ENCODE measurements at places on chromosomes 3 and 15.
A peak's percentile ranks its signal among the peaks of the same experiment; 100 is the strongest.

GRCh38 chr3:163450698-163451097, 1627.6 kb downstream of the SI start:
- H3K36me3 ChIP-seq: no peaks in the 10 kb centered on the region
- no peak overlapping the region for H3K27ac ChIP-seq
- H3K27me3 ChIP-seq: no peaks in the 10 kb centered on the region
- no peaks in the 10 kb centered on the region for H3K4me1 ChIP-seq

GRCh38 chr3:14425581-14426304, 23.3 kb downstream of the SLC6A6 start:
- no peak overlapping the region for H3K4me3 ChIP-seq
- no peaks in the 10 kb centered on the region for H3K36me3 ChIP-seq
- H3K27me3 ChIP-seq: no peaks in the 10 kb centered on the region
- H3K27ac ChIP-seq: peak overlapping the region; percentile 61
- DNase-seq: peak; percentile 80
- peaks cover 80% of the 10 kb centered on the region for H3K4me1 ChIP-seq

- H3K36me3 ChIP-seq: no peaks in the 10 kb centered on the region
- peaks cover 29% of the 10 kb centered on the region for H3K4me1 ChIP-seq
- H3K27me3 ChIP-seq: no peaks in the 10 kb centered on the region
- H3K27ac ChIP-seq: no peak overlapping the region
These were observed 2.9 kb downstream of the SMARCC1 start for GRCh38 chr3:47778746-47779145.

DNA sequence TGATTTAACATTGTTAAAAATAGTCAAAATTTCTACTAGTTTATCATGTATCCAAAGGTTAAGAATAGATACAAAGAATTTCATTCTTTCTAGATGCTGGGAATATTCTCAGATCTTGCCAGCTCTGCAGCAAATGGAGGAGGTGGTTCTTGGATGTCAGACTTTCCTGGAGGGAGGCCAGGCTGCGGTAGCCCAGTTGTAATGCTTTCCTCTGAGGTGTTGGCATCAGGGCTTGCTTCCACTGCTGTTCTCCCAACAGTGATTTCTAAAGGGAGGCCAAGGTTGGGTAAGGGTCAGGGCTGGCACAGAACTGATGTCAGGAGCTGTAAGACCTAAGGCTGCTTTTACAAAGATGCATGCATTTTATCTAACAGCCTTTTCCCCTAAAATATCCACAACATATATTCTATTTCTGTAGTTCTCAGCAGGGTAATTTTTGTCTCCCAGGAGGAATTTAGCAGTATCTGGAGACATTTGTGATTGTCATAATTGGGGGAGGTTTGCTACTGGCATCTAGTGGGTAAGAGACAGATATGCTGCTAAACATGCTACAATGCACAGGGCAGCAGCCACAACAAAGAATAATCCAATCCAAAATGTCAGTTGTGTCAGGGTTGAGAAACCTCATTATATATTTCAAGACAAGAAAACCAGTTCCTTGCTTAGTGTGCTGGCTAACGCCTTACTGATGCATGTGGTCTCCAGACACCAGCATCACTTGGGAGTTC, 42.0 kb upstream of the SPTSSB start:
- H3K4me1 ChIP-seq: peaks cover 3% of the 10 kb centered on the region
- H3K27ac ChIP-seq: no peak overlapping the region
- H3K27me3 ChIP-seq: no peaks in the 10 kb centered on the region
- no peaks in the 10 kb centered on the region for H3K36me3 ChIP-seq

- H3K4me1 ChIP-seq: no peaks in the 10 kb centered on the region
- no peak overlapping the region for H3K27ac ChIP-seq
- no peak overlapping the region for H3K4me3 ChIP-seq
- H3K36me3 ChIP-seq: no peaks in the 10 kb centered on the region
These were observed 6.1 kb upstream of the SLC25A38 start for GRCh38 chr3:39376959-39377634.

- H3K27me3 ChIP-seq: no peaks in the 10 kb centered on the region
- no peak overlapping the region for H3K4me3 ChIP-seq
- no peaks in the 10 kb centered on the region for H3K36me3 ChIP-seq
- no peak overlapping the region for H3K27ac ChIP-seq
- H3K4me1 ChIP-seq: no peaks in the 10 kb centered on the region
These were observed 251.7 kb downstream of the KCNMB2 start for GRCh38 chr3:178787960-178788359.

DNA sequence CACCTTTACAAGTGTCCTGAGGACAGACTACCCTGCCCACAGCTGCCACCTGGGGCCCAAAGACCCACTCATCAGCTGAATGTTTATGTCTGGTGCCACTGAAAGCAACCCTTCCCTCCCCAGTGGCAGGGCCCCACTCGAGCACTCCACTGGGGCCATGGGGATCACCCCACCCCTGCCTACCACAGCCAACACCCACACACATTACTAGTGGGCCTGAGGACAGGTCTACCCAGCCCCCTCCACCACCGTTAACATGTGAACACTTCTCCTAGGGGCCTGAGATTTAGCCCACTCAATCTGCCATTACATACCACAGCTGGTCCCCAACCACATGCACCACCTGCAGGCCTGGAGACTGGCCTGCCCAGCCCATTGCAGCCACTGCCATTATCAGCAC, 52.3 kb downstream of the ADAM10 start:
- no peak overlapping the region for H3K27ac ChIP-seq
- H3K4me1 ChIP-seq: no peaks in the 10 kb centered on the region
- H3K27me3 ChIP-seq: no peaks in the 10 kb centered on the region
- DNase-seq: no peak

DNA sequence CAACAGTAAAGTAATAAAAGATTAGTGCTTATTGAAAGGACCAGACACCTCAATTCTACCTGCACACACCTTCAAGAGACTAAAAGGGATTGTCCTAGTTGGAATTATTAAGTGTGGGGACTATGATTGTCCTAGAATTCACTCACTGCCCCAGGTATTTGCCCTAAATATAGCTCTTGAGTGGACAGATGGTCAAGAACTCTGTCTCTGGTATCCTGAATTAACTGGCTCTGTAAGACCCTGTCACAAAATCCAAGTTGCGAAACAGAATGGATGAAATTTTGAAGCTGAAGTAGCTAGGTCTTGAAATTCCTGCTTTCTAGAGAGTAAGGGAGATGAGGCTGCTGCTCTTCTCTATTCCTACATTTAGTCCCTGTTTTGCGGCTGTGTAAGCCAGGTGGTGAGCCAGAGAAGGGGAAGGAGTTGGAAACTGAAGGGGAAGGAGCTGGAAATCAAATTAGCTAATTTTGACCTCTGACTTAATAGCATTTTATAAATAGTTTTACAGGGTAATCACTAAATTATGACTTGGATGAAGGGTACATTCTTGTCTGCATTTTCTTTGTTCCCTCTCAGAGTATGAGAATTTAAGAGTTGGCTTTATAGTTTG, 34.5 kb downstream of the KBTBD12 start:
- H3K4me1 ChIP-seq: no peaks in the 10 kb centered on the region
- no peak for DNase-seq
- no peak overlapping the region for H3K4me3 ChIP-seq
- H3K36me3 ChIP-seq: no peaks in the 10 kb centered on the region
- no peaks in the 10 kb centered on the region for H3K27me3 ChIP-seq

DNA sequence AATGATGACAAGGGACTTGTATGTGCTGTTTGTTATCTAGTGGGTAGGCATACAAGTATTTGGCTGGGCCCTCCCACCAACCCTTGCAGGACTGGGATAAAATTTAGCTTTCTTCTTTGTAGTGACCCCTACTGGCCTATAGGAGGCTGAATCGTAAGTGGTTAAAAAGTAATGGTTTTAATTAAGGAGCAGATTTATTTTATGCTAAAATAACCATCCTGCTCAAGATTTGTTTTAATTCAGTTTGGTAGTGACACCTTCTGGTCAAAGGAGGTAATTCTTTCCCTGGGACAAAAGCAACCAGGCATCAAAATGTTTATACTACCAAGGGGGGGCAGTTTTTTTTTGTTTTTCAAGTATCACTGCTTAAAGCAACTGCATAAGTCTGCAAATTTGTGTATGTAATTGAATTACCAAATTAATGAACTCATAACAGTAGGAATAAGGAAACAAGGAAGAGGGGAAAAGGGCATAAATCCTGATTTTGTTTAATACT, 70.7 kb downstream of the TOP2B start:
- H3K4me1 ChIP-seq: peaks cover 22% of the 10 kb centered on the region
- H3K27ac ChIP-seq: no peak overlapping the region
- no peak for DNase-seq

- H3K27me3 ChIP-seq: no peaks in the 10 kb centered on the region
- H3K4me3 ChIP-seq: no peak overlapping the region
- H3K36me3 ChIP-seq: no peaks in the 10 kb centered on the region
- no peak overlapping the region for H3K27ac ChIP-seq
These were observed 42.5 kb downstream of the HERC1 start for GRCh38 chr15:63791228-63791627.

DNA sequence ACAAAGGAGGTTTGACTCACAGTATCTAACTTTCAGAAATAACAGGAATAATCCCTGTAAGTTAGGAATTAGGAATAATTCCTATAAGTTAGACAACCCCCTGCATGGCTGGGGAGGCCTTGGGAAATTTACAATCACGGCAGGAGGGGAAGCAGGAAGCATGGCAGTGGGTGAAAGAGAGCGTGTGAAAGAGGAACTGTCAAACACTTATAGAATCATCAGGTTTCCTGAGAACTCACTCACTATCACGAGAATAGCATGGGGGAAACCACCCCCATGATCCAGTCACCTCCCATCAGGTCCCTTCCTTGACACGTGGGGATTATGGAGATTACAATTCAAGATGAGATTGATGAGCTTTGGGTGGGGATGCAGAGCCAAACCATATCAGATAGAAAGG, 385.5 kb downstream of the IL20RB start:
- no peaks in the 10 kb centered on the region for H3K36me3 ChIP-seq
- H3K27me3 ChIP-seq: no peaks in the 10 kb centered on the region
- H3K4me1 ChIP-seq: no peaks in the 10 kb centered on the region
- H3K4me3 ChIP-seq: no peak overlapping the region
- no peak for DNase-seq

- H3K27ac ChIP-seq: no peak overlapping the region
- H3K4me1 ChIP-seq: peaks cover 13% of the 10 kb centered on the region
- H3K4me3 ChIP-seq: no peak overlapping the region
- H3K36me3 ChIP-seq: peaks cover 5% of the 10 kb centered on the region
These were observed 31.0 kb downstream of the CEP63 start for GRCh38 chr3:134516905-134517304.

DNA sequence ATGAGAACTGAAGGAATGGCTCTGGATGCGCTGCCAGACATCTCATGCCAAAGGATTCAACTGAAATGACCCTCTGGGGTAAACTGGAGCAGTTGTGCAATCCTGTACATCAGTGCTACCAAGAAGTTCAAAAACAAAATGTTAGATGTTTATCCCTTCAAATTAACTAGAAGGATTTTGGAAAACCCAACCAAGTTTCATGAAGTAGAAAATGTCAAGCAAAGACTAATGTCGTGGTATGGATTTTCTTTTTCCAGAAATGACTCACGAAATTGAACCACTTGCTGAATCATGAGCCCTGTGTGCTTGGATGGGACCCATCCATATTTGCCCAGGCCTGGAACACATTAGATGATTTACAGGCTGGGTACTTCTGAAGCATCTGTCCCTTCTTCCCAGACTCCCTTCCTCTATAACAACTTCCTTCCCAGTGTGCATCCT, 101.6 kb downstream of the LRTM1 start:
- no peaks in the 10 kb centered on the region for H3K36me3 ChIP-seq
- H3K27me3 ChIP-seq: no peaks in the 10 kb centered on the region
- no peak for DNase-seq

- peaks cover 36% of the 10 kb centered on the region for H3K36me3 ChIP-seq
- H3K4me1 ChIP-seq: peaks cover 13% of the 10 kb centered on the region
- no peak for DNase-seq
- H3K27ac ChIP-seq: no peak overlapping the region
These were observed 2.0 kb downstream of the TMEM62 start for GRCh38 chr15:43135351-43135750.

GRCh38 chr3:3184876-3185275, 5.4 kb upstream of the CRBN start:
- no peak for DNase-seq
- no peaks in the 10 kb centered on the region for H3K4me1 ChIP-seq
- H3K27me3 ChIP-seq: no peaks in the 10 kb centered on the region
- H3K36me3 ChIP-seq: no peaks in the 10 kb centered on the region

Data from upper lobe of right lung (tissue), 1 donor.